ENCODE measurements at places on chromosomes 11 and 22. TPM values are rescaled to one million over a fixed set of nuclear protein-coding genes. Genes with fewer than 3 reads are reported as not detected.

DNA sequence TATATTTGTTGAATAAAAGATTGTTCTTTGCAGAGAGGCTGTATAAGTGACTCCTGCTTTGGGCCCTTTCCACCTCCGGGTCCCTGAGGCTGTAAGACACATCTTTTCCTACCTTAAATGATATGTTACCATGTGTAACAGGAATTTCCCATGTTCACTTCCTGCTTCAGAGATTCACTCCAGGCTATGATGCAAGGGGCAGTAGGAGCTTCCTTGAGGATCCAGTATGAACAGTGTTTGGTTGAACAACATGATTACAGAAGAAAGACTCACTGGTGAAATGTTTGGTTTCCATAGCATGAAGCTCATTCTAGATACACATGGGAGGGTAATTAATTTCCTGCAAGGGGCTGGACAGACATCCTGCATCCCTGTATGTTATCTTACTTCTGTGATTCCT is 25.6 kb upstream of the ZDHHC13 start:
- no peak for DNase-seq

DNA sequence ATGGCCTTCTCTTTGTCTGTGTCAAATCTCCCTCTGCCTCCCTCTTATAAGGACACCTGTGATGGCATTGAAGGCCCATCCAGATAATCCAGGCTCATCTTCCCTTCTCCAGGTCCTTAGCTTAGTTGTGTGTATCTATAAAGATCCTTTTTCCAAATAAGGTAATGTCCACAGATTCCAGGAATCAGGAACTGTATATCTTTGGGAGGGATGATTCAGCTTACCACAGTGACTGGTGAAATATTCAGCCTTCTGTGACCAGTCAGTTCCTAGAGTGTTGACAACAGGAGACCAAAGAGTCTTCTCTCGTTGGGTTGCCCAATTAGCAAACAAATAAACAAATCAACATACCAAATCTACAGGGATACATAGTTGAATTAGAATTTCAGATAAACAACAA is 175.8 kb downstream of the MPPED1 start:
- peak; percentile 41 for DNase-seq

DNA sequence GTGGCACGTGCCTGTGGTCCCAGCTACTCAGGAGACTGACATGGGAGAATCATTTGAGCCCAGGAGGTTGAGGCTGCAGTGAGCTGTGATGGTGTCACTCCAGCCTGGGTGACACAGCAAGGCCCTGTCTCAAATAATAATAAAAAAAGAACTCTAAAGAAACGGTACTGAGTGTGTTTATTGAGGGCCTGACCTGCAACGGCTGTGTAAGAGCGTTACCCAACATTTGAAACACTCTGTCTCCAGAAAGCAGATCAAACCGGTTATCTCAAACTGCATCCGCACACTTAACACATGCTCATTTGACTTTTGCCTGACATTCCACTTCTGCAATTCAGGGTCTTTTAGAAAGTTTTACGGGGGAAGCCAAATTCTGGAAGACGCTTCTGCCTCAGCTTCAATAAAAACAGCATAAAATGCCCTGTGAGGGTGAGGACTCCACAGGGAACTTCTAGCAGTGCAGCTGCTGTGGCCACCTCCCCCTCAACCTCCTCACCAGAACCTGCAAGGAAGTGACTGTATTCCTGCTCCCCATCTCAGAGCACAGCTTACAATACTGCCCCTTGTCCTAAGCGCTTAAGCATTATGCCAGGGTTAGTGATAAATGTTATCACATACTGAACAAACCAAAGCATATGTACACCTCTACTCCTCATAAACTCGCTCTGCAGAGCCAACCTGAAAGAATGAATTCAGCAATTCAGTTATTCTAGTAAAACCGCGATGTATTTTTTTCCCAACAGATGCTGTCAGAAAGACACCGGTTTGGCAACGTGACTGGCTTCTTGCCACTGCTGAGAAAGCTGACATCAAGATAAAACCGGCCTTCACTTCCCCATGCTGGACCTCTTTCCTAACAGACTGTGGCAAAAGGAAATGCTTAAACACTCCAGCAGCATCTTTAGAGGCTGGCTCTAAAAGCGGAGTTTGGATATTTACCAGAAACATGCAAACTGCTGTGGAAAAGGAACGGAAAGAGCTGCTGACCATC is 52.2 kb downstream of the PRDM10 start:
- DNase-seq: no peak

DNA sequence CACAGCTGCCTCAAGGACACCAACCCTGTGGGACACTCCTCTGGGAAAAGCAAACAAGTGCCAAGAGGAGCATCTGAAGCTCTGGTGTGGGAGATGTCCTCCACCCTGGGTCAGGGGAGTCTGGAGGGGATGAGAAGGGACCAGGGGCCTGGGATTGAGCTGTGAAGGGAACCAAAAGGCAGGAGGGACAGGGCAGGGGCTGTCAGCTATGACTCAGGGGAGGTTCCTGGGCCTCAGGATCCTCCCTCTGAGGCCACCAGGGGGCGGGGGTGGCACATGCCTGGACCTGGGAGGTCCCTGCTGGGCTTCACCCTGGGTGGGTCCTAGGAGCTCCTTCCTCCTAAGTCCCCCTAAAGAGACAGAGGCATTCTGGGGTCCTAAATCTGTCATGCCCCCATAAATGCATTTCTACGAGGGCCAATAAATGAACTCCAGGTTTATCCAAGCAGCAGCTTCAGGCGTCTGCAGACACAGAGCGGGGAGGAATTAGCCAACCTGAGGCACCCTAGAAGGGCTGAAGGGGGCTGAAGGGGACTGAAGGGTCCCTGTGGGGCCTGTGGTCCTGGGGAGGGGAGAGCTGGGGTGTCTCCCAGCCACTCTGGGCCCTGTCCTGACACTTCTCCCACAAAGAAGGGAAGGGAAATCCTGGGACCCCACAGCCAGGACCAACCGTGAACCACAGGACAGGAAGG is 31.9 kb upstream of the IGLL5 start:
- DNase-seq: no peak

- DNase-seq: no peak
These were observed 46.5 kb upstream of the SERPIND1 start for GRCh38 chr22:20727118-20728015.

F2 gene
- total RNA-seq: 0.71 TPM

BIK gene
- total RNA-seq: 27.0 TPM

- DNase-seq: no peak
These were observed 304.2 kb downstream of the RAB38 start for GRCh38 chr11:87871056-87871455.

CYTH4 gene
- 1.3 TPM for total RNA-seq

ZNF214 gene
- total RNA-seq: 27.9 TPM

CHRM4 gene
- total RNA-seq: not detected

- DNase-seq: no peak
These were observed 10.8 kb upstream of the TPP1 start for GRCh38 chr11:6629892-6630631.

DNA sequence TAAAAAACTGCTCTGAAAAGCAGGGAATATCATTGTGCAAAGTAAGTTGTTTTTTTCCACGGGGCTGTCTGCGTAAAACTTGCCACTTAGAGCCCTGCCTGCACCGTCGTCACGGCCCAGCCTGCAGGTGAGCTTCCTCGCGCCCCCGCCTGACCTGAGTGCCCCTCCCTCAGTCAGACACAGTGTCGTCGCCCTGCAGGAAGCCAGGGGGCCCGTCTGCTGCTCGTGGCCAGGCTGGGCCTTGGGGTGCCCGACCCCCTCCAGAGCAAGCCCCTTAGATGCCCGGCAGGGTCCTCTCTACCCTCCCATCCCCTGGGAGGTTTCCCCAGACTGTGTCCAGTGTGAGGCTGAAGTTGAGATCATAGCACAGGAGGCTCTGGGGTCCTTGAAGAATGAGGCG is 31.6 kb downstream of the SBF1 start:
- no peak for DNase-seq

MMP12 gene
- not detected for total RNA-seq

- no peak for DNase-seq
These were observed 6.4 kb downstream of the RTN4RL2 start for GRCh38 chr11:57466680-57467079.

GRCh38 chr22:50489363-50490243 is 2.9 kb downstream of the MIOX start:
- DNase-seq: no peak

DNA sequence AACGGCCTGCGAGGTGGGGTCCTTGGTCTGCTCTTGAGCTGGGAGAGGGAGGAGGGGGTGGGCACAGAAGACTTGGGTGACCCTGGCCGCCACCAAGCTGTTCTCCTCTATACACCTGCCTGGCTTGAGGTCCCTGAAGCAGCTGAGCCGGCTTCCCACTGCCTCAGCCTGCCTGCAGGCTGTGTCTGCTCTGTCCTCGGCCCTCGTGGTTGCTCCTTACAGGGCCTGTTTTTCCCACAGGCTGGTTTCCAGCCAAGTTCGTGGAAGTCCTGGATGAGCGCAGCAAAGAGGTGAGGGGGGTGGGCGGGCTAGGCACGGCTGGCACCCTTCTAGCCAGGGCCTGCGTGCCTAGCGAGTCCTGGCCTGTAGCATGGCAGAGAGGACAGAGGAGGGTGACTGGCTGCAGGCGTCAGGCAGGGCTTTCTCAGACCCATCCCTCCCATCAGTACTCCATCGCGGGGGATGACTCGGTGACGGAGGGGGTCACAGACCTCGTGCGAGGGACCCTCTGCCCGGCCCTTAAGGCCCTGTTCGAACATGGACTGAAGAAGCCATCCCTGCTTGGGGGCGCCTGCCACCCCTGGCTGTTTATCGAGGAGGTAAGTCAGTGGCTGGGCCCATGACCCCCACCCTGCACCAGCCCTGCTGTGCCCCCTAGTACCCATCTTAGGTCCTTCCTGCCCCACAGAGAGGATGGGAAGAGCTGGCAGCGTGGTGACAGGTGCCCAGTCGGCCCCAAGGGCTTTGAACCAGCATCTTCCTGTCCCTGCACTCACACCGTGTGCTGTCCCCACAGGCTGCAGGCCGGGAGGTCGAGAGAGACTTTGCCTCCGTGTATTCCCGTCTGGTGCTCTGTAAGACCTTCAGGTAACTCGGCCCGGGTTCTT is 37.7 kb downstream of the SGSM3 start:
- DNase-seq: no peak

GRCh38 chr22:26970809-26971394 is 313.5 kb downstream of the MIAT start:
- DNase-seq: no peak

- DNase-seq: no peak
These were observed 57.6 kb downstream of the PLEKHA7 start for GRCh38 chr11:16956538-16957153.

OR51B5 gene
- not detected for total RNA-seq

FOSL1 gene
- 67.3 TPM for total RNA-seq

All from Caki2 (cell line).